ENCODE measurements at places on chromosomes 1 and 21. TPM values are rescaled to one million over a fixed set of nuclear protein-coding genes. Genes with fewer than 3 reads are reported as not detected.

COL8A2 gene
- 11.0 TPM for total RNA-seq

TRIM63 gene
- 1.5 TPM for total RNA-seq

ENAH gene
- 131 TPM for total RNA-seq

ARTN gene
- total RNA-seq = not detected

TINAGL1 gene
- 99.8 TPM for total RNA-seq

C1orf21 gene
- 47.3 TPM for total RNA-seq

SH2D1B gene
- total RNA-seq = under 0.01 TPM

FOXD3 gene
- total RNA-seq = not detected

Measured in fibroblast of the aortic adventitia (primary cell).